ENCODE measurements at places on chromosomes 12 and 14.

GRCh38 chr14:97253756-97254155, 456.6 kb downstream of the VRK1 start:
- DNase-seq, result no peak

GRCh38 chr12:126704609-126705008, 1562.4 kb upstream of the TMEM132C start:
- DNase-seq, result no peak

- DNase-seq, result no peak
Measured at GRCh38 chr14:89801136-89801535, 153.4 kb downstream of the EFCAB11 start.

GRCh38 chr12:6200256-6201212, at the start of gene CD9:
TSS of gene CD9 (plus strand) at chr12:6200400. CDS start at chr12:6200500, 100 bp downstream.
- DNase-seq, result peak; percentile 86

All from frontal cortex (tissue), 4 donors.